SHP77 treated with DMSO at 0.1 percent for 48 hours (cell line): ENCODE measurements at places on chromosomes 6 and 20.

- no peak for DNase-seq
Measured at GRCh38 chr6:50361641-50362331, 312.1 kb upstream of the DEFB112 start.

GRCh38 chr6:2186516-2186915 is 58.9 kb downstream of the GMDS start:
- no peak for DNase-seq

DNA sequence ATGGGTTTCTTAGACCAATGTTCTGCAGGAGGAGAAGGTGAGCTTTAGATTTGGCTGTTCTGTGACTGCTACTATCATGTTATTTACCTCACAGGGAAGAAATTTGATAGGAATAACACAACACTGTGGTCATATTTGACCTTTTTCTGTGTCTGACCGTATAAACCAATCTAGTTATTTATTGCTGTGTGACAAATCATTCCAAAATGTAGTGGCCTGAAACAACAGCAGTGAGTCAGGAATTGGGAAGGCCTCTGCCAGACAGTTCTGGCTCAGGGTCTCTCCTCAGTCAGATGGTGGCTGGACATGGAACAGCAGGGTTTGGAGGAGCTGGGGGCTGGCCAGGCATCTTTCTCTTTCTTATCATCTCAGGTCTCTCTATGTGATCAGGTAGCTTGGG is 33.0 kb downstream of the RIPOR2 start:
- no peak for DNase-seq

DNA sequence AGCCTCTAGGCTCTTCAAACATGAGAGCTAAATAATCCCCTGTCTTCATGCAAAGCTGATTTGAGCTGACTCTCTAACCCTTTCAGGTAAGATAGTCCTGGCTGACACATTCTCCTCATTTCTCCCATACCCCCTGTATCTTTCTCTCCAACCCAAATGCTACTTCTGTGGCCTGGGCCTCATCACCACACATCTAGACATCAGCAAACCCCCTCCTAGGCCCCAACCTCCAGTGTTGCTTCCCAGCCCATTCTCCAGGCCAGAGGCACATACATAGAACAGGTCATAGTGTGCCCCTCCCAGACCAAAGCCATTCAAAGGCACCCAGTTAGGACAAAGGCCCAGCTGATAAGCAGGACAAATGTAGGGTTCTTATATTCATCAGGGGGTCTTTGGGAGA is 84.9 kb downstream of the ANKRD60 start:
- DNase-seq, result no peak

GRCh38 chr20:16497896-16498295 is 75.4 kb downstream of the KIF16B start:
- no peak for DNase-seq

- peak; percentile 69 for DNase-seq
Measured at GRCh38 chr6:158662954-158663624, 13.2 kb downstream of the SYTL3 start.
